ENCODE measurements at places on chromosomes 1 and 21.

GRCh38 chr1:157862114-157863070 is 20.8 kb upstream of the CD5L start:
- DNase-seq: no peak

- no peak for DNase-seq
Measured at GRCh38 chr1:171756856-171757255, 15.0 kb upstream of the VAMP4 start.

DNA sequence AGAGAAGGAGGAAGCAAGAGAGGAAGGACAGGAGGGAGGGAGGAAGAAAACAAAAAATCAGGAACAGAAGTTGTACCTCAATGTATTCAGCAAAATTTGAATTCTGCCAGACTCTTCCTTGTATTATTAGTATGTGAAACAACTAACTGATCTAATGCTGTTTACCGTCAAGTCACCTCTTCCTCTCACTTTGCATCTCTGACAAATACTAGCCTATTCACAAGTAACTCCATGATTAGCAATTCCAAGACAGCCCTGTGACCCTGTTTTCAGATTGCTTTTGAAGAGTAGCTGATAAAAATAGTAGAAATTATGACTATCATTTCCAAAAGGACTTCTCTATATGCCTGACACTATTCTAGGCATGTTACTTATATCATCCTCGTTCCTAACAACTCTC is 445.4 kb downstream of the NEGR1 start:
- DNase-seq: no peak

DNA sequence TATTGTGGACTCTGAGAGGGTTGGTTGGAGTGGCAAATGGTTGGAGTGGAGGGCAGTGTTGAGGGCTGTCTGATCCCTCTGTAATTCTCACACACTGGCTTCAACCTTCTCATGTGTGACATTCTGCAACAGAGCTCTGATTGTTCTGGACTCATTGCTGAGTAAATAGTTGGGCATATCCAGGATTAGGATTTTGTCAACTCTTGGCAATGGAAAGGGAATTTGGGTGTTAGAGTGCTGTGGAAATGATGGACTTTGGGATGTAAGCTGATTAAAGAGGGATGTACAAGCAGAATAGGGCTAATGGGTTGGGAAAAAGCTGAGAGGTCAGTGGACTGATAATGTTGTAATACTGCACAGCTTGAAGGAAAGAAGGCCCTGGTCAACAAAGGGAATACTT is 16.5 kb downstream of the TLCD4 start:
- DNase-seq: no peak

GRCh38 chr1:78980511-78980910 is 26.0 kb downstream of the ADGRL4 start:
- no peak for DNase-seq

DNA sequence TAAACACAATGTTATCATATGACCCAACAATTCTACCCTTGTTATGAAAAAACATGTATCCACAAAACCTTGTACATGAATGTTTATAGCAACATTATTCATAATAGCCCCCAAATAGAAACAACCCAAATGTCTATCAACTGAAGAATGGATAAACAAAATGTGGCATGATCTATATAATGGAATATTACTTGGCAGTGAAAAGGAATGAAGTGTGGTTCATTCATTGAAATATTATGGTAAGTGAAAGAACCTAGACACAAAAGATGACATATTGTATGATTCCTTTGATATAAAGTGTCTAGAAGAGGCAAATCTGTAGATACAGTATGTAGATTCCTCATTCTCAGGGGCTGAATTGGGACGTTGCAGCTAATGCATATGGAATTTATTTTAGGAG is 151.2 kb downstream of the KIF26B start:
- DNase-seq: no peak

DNA sequence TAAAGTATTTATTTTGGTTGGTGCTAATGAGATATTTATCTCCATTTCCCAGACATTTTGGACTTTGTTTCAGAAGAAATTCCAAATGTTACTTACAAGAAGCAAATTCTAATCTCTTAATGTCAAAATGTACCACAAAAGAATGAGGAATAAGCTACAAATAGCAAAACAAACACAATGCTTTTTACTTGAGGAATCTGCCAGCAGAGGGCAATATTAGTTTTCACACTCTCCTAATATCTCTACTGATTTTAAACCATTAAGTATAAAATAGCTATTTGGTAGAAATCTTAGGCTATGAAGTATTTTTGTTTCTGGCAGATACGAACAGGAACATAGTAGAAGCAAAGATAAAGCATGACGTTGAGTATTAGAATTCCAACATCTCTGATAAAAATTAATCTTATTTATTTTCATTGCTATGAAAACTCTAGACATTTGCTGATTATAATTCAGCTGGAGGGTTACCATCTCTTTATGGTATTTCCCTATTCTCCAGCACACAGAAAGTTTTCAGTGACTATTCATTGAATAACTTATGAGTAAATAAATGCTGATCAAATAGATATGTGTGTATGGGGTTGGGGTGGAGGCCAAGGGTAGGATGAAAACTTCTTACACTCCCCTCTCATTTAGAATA is 13.4 kb upstream of the HMCN1 start:
- peak; percentile 69 for DNase-seq

- no peak for DNase-seq
Measured at GRCh38 chr1:205240118-205240517, 12.4 kb downstream of the TMCC2 start.

DNA sequence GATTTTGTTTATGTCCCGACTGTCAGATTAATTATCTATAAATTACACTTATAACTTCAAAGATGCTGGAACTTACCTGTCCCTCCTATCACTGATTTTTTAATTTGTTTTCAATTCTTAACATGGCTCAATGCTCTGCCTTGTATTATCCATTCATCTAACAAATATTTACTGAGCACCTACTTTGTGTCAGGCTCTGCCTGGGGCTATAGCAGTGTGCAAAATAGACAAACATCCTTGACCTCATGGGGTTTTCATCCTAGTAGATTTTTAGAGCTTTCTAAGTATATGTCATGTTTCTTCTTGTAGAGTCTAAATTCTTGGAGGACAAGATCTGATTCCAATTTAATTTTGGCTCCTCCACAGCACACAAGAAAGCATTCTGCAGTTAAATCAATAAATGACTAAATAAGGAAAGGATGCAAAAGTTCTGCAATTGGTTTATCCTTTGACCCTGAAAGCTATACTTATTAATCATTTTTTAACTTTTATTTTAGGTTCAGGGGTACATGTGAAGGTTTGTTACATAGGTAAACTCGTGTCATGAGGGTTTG is 10.8 kb upstream of the SMYD2 start:
- DNase-seq: no peak

DNA sequence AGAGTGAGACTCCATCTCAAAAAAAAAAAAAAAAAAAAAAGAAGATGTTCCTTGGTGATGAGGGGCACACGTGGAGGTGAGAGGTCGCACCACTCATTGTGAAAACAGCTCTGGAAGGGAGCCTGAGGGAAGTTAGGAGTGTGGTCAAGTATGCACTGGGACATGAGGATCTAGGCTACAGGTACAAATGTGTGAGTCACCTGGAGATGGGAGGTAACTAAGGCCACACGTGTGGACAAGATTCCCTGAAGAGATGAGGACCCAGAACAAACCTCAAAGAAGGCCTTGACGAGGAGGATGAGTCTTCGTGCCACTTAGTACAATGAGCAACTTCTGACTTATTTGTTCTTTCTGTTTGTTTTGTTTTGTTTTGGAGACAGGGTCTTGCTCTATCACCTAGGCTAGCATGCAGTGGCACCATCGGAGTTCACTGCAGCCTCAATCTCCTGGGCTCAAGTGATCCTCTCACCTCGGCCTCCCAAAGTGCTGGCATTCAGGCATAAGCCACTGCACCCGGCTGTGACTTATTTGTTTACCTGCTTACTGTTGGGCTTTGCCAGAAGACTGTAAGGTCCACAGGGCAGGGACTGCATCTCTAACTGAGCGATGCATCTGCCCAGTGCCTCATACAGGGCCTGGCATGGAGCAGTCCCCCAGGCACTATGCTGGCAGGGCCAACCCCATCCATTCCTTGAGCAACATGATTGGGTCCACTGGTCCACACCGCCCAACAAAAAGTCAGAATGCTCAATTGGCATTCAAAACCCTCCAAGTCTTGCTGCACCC is 6.4 kb downstream of the ASAP3 start:
- no peak for DNase-seq

DNA sequence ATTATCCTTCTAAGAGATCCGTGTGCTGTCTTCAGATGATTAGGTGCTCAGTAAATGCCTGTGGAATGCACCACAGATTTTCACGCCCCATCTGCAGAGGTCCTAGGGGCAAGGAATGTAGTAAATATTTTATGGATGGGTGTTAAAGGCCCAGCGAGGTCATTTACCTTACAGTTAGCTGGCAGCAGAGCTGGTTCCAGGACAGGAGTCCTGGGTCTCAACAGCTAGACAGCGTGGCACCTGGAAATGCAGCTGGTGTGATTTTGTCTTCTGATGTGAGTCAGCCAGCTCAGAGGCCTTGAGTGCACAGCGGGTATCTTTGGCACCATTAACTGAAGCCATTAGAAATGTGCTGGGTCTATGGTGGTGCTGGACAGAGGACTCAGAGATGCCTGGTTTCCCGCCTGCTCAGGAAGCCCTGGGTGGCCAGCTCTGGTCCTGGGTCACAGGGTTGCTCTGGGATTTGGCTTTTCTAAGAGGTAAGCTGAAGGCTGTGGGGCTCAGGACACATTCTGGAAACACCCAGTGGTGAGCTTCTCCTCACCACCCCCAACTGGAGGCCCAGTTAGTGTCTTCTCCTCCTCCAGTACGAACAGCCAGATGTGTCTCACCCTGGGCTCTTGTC is 65.5 kb downstream of the DDX20 start:
- DNase-seq: no peak
